ENCODE measurements at places on chromosomes 7 and 10.

DNA sequence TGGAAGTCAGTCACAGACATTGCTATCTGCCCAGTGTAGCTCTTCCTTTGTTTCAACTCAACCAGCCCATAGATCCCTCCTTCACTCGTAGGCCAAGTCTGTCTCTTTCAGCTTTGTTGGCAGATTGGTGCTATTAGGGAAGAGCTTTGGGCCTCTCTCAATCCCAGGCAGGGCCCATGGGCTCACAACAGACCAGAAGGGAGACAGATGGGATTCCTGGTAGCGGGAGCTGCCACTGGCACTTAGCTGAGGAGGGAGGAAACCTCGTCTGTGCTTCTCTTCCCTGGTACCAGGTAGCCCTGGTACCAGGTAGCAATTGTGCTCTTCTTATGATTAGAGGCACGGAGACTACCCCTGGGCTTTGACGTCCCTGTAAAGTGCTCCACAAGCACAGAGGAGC lies 592.0 kb downstream of the TYW1 start:
- no peak for DNase-seq

DNA sequence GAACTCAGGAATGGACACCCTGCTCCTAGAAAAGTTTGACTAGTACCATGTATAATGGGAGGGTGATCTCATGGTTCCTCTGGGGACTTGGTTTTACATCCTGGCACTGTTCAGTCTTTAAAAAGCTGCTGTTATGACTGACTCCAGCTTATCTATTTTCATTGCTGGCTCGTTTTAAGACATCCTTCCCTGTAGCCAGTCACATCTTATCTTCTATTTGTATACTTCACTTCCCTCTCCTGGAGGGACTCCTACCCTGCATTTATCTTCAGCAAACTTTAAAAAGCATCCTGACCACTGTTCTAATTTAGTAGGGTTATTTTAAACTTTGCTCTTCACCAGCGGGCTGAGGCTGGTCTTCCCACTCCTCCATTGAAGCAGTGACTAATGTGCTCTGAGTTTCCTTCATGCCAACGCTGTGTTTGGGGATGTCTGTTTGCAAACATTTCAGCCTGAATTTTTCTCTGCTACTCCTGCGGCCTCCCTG lies 72.9 kb upstream of the ARMC3 start:
- DNase-seq, result no peak

DNA sequence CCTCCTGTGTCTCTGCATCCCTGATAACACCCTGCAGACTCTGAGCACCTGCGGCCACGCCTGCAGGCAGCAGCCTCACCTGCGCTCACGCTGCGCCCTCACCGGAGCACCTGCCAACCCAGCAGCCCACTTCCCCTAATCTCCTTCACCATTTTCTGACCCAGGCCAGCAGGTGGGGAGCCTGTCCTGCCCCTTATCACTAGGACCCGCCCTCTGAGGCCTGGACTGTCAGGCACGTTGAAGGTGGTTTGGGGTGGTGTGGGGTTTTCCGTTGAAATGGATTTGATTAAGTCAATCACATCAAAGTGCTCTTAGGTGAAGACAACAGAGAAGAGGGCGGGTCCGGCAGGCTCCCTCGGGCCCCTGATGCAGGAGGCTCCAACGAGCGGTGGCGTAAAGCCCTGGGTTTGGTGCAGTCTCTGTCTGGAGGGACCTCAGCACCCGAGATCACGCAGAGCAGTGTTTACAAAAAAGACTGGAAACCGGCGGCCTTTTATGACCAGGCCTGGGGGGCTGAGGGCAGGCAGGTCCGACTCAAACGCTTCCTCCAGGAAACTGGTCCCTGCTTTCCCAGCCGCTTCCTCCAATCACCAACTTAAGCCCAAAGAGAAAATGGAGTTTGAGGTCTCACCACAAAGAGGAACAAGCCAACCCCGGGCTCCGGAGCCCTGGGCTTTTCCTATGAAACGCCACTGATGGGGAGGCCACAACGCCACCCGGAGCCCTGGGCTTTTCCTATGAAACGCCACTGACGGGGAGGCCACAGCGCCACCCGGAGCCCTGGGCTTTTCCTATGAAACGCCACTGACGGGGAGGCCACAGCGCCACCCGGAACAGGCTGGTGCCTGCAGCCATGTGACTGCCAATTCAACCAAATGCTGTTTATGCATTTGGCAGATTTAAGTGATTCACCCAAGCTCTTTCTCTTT lies 45.5 kb downstream of the DPYSL4 start:
- no peak for DNase-seq

DNA sequence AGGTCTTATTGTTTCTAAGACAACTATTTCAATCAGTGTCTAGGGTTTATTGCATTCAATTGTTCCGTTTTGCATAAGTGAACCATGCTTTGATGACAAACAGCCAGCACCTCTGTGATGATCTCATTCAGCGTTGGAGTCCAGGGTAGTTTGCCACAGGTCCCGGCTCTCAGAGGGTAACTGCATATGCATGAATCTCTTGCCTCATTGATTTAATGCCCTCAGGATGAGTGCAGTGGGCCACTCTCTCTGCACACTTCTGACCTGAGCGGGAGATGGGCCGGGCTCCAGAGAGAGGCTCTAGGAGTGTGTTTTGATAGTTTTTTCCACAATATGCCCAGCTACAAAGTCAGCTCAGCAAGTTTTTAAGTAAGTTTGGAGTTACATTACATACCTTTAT lies 83.9 kb downstream of the HECW1 start:
- DNase-seq, result no peak

DNA sequence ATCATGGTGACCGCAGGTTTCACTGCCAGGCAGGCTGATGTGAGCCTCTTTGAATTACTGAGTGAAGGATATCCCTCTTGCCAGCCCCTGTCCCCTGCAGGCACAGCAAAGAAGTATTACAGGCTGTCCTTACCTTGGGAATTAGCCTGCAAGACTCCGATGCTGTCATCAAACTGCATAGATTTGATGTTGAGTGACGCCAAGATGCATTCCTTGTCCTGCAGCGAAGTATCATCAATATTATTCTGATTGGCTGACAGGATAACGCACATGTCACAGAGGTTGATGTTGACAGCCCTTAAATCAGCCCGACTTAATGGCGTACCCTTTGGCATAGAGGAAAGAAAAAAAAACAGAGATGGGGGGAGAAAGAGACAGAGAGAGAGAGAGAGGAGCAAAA lies 693.0 kb downstream of the KCNMA1 start:
- no peak for DNase-seq

DNA sequence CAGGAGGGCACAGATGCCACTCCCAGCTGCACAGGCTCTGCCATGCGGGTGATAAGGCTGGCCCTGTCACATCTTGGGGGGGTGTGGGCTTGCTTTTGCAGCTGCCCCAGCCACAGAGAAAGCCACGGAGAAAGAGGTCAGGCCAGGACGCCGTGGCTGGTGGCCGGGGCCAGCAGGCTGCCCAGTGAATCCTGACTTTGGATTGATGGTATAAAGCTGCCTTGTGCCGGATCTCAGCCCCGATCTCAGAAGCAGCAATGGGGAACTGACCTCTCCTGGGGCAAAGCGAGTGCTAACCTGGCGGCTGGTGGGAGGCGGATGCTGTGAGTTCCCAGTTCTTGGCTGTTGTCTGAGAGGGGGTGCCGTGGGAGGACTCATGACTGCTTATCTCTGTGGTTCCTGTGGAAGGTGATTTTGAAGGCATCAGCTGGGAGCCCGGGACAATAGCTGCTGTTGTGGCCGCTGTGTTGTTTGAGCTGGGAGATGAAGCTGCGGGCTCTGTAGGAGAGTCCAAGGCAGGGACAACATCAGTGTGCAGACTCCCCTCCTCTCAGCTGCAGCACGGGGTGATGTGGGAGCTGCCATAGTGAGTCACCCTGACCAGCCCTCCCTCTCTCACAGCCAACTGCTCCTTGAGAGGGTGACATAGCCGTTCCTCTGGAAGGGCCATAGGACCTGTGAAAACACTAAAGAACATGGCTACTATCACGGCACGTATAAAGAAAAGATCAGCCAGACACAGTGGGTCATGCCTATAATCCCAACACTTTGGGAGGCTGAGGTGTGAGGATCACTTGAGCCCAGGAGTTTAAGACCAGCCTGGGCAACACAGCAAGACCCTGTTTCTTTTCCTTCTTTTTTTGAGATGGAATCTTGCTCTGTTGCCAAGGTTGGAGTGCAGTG lies 17.0 kb downstream of the IL15RA start:
- no peak for DNase-seq

DNA sequence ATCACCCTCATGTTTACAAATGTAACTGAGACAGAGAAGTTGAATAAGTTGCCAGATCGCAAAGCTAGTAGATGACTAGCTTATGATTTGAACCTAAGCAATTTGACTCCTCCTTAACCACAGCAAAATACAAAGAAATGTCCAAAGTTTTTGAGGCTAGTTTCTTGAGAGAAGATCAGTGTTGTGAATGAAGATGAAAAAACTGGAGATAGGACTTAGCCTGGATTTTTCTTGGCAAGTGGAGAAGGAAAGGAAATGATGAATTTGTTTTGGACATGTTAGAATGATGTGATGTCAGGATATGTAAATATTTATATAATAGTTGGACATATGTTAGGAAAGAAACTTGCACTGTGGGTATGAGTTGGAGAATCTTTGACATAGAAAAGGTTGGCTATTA lies 149.8 kb downstream of the LSMEM1 start:
- no peak for DNase-seq

DNA sequence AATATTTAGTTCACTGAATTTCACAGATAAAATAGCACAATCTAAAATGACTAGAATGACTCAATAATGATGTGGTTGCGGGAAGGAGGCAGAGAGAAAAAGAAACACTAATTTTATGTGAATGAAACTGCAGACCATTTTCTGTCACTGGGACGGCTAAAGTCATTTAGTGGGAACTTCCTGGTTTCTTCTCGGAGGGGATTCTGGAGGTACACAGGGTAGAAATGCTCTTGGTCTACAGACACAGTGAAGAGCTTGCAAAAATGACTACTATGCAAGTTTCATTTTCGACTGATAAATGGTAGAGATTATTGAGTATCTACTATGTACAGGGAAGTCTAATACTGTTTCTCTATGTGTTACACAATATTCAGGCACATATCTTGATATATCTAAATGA lies 63.5 kb upstream of the LRRN3 start:
- no peak for DNase-seq

Measured in nephron progenitor cell (in vitro differentiated cells).